HFF-Myc (cell line): ENCODE measurements at places on chromosomes 3 and 15.

DNA sequence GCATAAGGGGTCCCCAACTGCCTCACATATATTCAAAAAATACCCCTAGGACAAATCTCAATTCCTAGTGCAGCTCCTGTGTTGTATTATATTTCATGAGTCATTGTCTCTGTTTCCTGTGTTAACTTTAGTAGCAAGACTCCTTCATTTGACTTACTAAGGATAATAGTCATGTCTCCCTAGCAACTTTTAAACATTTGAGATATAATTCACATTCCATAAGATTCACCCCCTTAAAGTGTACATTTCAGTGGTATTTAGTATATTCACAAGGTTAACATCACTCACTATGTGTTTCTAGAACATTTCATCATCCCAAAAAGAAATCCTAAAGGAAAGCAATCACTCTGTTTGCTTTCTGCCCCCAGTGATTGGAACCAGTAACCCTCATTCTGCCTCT lies 121.3 kb upstream of the WNT7A start:
- DNase-seq = peak; percentile 20

DNA sequence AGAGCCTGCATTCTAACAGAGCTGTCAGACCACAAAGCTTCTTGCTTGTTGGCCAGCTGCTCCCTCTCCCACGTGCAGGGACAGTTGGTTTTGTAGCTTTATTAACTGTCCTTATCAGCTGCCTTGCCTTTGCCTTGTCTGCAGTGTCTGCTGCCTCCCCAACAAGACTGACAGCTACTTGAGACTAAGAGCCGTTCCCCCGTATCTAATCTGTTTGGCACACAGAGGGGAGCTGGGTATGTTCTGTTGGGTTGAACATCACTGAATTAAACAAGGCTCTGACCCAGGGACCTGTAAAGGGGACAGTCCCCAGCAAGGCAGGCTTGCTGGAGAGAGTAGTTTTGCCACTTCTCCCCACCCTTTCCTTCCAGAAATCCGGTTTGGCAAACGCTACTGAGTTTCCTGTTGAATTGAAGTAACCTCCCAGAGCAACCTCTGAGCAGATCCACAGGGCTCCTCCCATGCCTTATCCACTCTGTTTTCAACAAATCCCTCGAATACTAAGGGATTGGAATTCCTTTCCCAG lies 116.1 kb downstream of the ANP32A start:
- DNase-seq = no peak

GRCh38 chr15:41443275-41443674 lies 26.4 kb downstream of the RTF1 start:
- DNase-seq = no peak

DNA sequence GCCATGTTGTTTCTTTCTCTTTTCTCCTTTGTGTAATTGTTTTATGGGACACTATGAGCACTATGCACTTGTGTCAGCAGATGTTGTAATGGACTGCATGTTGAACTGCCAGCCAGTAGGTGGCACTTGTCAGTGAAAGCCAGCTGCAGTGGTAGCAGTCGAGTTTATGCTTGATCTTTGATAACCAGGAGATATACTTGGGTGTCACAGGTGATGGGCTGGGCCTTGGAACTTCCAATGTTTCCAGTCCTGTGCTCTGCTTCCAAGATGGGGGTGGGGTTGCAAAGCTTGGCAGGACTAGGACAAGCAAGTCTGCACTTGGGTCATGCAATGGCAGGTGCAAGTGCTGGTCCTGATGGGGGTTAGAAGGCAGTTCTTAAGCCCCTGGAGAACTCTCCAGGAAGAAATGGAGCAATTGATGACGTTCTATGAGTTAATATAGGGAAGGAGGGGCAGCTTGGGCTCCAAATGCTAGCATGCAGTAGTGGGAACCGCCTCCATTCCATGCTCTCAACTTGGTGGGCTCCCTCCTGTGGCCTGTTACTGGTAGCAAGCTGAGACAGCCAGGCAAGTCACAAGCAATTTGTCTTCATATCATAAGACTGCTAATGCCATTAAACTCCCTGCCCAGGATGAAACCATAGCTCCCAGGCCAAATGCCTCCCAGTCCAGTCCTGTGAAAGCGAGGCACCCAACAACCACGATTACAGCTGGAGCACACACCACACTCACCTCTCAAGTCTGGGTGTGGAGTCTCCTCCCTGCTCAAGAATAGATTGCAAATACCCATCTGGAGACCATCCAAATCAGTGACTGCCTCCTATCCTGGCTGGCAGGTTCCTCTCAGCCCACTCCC lies 287.2 kb downstream of the CGGBP1 start:
- DNase-seq = no peak

- DNase-seq = no peak
Observed at GRCh38 chr15:81151389-81151788, 17.3 kb downstream of the CFAP161 start.

GRCh38 chr15:92586966-92587365 lies 68.6 kb downstream of the FAM174B start:
- no peak for DNase-seq
